Activated CD4-positive, CD25-positive, alpha-beta regulatory T cell treated with anti-CD3 and anti-CD28 coated beads, Interleukin-2, amount 50 U/mL, for 24 hours (primary cell): ENCODE measurements at places on chromosomes 5 and 9.

GRCh38 chr9:4927043-4927471, 58.0 kb upstream of the JAK2 start:
- no peak for ATAC-seq

- no peak for ATAC-seq
Observed at GRCh38 chr9:126864771-126865170, 4.3 kb downstream of the ZBTB34 start.

DNA sequence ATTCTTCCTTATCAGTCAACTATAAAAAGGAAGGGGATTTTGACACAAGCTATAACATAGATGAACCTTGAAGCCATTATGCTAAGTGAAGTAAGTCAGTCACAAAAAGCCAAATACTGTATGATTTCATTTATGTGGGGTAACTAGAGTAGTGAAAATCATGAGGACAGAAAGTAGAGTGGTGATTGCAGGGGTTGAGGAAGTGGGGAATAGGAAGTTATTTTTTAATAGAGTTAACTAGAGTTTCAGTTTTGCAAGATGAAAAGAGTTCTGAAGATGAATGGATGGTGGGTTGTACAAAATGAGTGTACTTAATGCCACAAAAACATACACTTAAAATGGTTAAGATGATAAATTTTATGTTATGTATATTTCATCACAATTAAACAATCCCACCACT, 65.4 kb upstream of the FAM174A start:
- ATAC-seq = no peak

DNA sequence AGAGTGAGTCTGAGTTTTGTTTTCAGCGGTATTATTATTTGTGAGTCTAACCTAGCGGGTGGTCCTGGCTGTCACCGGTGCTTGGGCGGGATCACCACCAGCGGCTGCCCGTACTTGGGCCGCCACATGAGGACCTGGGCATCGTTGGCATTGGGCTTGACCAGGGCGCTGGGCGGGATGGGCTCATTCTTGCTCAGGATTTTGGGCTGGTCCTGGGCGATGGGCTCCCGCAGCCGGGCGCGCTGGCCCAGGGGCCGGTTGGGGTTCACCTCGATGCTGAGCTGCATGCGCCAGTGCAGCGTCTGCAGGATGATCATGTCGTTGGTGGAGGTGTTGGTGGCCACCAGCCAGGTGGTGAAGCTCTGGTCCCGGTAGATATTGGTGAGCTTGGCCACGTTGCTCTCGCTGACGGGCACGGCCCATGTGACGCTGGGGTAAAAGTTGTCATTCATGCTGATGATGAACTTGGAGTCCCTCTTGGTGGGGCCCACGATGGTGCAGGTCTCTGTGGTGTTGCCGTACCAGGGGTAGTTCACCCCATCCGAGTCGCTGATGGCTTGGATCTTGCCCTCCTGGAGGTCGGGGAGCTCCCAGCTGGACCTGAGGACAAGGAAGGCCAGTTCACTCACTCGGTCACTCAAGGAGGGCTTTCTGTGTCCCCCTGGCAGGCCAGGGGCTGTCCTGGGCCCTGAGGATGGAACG, 15.4 kb downstream of the FAM78A start:
- no peak for ATAC-seq

- ATAC-seq = no peak
Observed at GRCh38 chr9:26334706-26335105, 557.9 kb downstream of the CAAP1 start.

DNA sequence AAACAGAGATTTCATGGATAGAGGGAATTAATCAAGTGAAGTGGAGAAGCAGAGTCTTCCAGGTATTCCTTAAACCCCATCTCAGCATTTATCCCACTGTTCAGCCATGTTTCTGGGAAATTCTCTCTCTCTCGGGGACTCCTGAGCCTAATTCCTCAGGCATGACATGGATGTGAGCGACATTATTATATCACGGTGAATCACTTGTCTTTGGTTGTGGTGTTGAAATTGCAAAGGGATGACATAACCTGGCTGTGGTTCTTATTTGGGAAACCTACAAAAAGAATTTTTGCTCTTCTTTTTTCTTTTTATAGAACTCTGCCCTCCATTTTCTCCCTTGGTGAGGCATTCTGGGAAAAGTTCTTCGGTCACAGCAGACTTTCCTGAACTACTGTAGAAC, 457.9 kb upstream of the PTGER4 start:
- no peak for ATAC-seq
